Chondrocyte (in vitro differentiated cells): ENCODE measurements at places on chromosomes 3 and 15. TPM values are rescaled to one million over a fixed set of nuclear protein-coding genes. Genes with fewer than 3 reads are reported as not detected.

Gene GOLGA6L4
- total RNA-seq = 3.4 to 6.8 TPM (median 6.2 TPM) in 3 replicates

Gene UQCRC1
- total RNA-seq = 223 to 258 TPM (median 233 TPM) in 3 replicates

DNA sequence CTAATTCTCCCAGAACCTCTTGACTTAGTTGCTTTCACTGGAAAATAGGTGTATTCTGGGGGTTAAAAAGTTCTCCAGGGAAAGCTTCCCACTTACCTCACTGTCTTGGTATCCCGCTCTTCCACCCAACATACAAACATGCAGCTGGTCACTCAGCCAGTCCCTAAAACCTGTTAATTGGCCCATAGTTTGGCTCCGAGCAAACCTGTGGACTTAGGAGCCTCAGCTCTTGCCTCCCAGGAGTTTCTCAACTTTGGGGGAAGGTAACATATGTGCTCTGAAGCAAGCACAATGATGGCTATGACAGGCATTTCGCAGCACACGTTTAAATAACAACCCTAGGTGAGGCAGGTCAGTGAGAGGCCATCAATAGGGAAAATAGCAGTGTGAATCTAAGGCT, 25.8 kb upstream of the LRRFIP2 start:
- no peaks in the 10 kb centered on the region for H3K36me3 ChIP-seq
- peaks cover 21% of the 10 kb centered on the region for H3K4me1 ChIP-seq
- no peak for DNase-seq
- H3K27me3 ChIP-seq = no peaks in the 10 kb centered on the region
- H3K27ac ChIP-seq = no peak overlapping the region
- no peak overlapping the region for H3K4me3 ChIP-seq

- H3K27me3 ChIP-seq = peaks cover 6% of the 10 kb centered on the region
- peaks cover 22% of the 10 kb centered on the region for H3K4me1 ChIP-seq
- H3K27ac ChIP-seq = peak overlapping the region; percentile 63
- no peaks in the 10 kb centered on the region for H3K36me3 ChIP-seq
Observed at GRCh38 chr15:65940618-65940909, 71.3 kb downstream of the RAB11A start.

GRCh38 chr3:108420926-108421325, 89.5 kb downstream of the MYH15 start:
- no peaks in the 10 kb centered on the region for H3K27me3 ChIP-seq
- H3K27ac ChIP-seq = no peak overlapping the region
- H3K36me3 ChIP-seq = no peaks in the 10 kb centered on the region
- H3K4me1 ChIP-seq = no peaks in the 10 kb centered on the region

Gene LAMB2
- 824 to 1,096 TPM (median 1,075 TPM) in 3 replicates for total RNA-seq

GRCh38 chr3:183353421-183353820, 75.0 kb downstream of the MCF2L2 start:
- H3K27ac ChIP-seq = no peak overlapping the region
- H3K4me3 ChIP-seq = no peak overlapping the region
- H3K27me3 ChIP-seq = peaks cover 2% of the 10 kb centered on the region
- H3K36me3 ChIP-seq = no peaks in the 10 kb centered on the region

Gene RASL12
- 1.7 to 13.1 TPM (median 12.7 TPM) in 3 replicates for total RNA-seq

DNA sequence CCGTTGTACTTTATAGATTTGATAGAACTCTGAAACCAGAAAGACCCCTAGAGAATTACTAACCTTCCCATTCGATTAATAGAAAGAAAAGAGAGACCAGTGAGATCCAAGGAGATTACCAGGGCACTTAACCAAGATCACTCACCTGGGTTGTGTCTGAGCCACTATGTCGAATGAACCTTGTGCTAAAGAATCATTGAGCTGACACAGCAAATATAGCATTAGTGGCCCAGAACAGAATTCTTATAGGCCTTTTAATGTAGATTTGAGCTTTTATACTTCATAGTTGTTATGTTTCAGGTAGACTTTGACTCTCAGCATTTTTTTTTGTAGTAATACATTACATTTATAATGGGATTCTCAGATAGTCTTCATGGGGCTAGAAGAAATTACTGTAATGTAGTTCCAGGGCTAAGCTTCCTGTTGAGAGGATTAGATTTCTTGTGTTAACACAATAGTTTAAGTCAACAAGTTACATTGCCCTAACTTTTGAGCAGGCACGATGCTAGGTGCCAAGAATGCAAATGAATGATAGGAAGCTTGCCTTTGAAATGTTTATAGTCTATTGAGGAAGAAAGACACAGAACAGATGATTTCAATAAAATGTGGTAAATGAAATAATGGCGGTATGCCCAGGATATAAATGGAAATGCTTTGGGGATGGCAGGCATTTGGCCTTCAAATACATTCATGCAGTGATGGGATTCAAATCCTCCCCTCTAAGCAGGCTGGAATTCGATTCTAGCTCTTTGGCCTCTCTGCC, 24.4 kb upstream of the ABHD10 start:
- peaks cover 8% of the 10 kb centered on the region for H3K4me1 ChIP-seq
- DNase-seq = no peak
- H3K27me3 ChIP-seq = no peaks in the 10 kb centered on the region
- H3K36me3 ChIP-seq = peaks cover 34% of the 10 kb centered on the region
- H3K27ac ChIP-seq = no peak overlapping the region

- no peak overlapping the region for H3K27ac ChIP-seq
- H3K4me1 ChIP-seq = no peaks in the 10 kb centered on the region
- H3K4me3 ChIP-seq = no peak overlapping the region
- DNase-seq = no peak
- no peaks in the 10 kb centered on the region for H3K36me3 ChIP-seq
Observed at GRCh38 chr3:31219131-31219843, 313.4 kb upstream of the STT3B start.

Gene SLC22A13
- 0.62 to 2.9 TPM (median 0.97 TPM) in 3 replicates for total RNA-seq

Gene XPC
- total RNA-seq = 24.9 to 35.9 TPM (median 26.8 TPM) in 3 replicates

DNA sequence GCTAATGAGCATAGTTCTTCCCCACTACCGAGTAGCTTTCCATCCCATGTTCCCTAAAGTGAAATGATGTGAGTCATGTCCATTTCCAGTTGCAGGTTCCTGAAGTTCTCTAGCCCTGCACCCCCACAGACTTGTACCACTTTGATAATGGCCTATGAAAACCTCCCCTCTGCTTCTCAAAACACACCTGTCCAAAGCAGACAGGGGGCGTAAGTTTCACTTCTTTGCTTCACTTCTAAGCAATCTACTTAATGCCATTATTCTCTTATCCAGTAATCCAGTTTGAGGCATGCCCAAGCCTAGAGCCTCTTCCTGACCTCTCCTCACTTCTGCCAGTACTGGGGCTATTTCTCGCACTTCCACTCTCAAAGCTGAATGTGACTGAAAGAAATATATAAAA, 305.1 kb downstream of the IGSF11 start:
- no peaks in the 10 kb centered on the region for H3K36me3 ChIP-seq
- no peaks in the 10 kb centered on the region for H3K4me1 ChIP-seq
- H3K27ac ChIP-seq = no peak overlapping the region

Gene CTDSPL
- total RNA-seq = 29.6 to 43.5 TPM (median 41.5 TPM) in 3 replicates

DNA sequence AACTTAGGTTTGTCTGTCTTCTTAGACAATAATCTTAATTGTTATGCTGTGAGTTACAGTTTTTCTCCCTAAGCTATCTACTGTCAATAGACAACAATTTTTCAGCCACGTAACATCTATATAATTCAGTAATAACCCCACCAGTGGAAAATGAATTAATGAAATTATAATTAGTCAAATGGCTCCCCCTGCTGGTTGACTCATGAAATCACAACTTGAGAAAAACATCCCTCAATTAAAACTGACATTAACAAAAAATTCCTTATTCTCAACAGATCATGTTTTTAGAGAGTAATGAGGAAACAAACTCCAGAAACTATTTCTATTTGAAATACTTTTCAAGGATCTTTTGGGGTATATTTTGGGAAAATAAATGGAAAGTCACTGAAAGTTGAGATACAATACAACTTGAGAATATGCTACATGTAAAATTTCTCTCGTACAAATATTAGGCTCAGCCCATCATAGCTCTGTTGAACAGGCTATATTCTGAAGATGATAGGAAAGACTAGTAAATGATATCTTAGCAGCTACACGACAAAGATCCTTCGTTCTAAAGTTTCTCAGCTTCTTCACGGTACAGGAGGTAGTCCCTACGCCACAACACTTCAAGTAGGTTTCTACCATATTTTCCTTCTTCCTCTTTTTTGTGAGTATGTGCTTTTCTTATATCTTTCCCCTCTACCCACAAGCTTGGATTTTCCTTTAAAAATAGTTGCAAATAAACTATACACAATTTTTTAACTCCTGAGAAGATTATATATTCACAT, 20.7 kb downstream of the PPP1R2 start:
- H3K4me3 ChIP-seq = no peak overlapping the region
- no peak for DNase-seq
- peaks cover 4% of the 10 kb centered on the region for H3K4me1 ChIP-seq
- H3K27me3 ChIP-seq = no peaks in the 10 kb centered on the region
- H3K27ac ChIP-seq = no peak overlapping the region

Gene P2RY1
- 0.05 to 0.10 TPM in 2 of 3 replicates, not detected in the other for total RNA-seq

Gene FGF12
- 0.15 TPM in 1 of 3 replicates, not detected in the others for total RNA-seq

Gene C3orf70
- 10.2 to 27.7 TPM (median 25.6 TPM) in 3 replicates for total RNA-seq

Gene STAC
- 0.07 TPM in 1 of 3 replicates, not detected in the others for total RNA-seq

- no peaks in the 10 kb centered on the region for H3K36me3 ChIP-seq
- no peaks in the 10 kb centered on the region for H3K4me1 ChIP-seq
- DNase-seq = no peak
- no peaks in the 10 kb centered on the region for H3K27me3 ChIP-seq
Observed at GRCh38 chr15:40879609-40880008, 5.6 kb upstream of the RHOV start.

DNA sequence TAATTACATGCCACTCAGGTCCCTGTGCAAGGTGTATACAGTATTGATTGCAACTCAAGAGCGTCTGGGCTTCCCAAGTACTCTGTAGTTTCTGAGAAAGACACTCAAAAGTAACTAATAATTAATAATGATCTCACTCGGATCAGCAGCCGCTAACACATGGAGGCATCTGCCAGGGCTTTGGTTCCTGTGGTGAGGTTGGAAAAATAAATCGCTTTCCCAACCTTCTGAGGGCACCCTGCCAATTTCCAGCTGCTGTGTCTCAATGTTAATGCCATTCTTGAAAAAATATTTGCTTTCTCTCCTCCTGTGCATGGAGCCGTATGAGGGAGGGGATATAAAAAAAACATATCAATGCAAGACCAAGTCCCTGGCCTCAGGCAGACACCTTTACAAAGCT, 116.5 kb upstream of the SLC2A2 start:
- H3K4me3 ChIP-seq = no peak overlapping the region
- peak overlapping the region; percentile 86 for H3K27ac ChIP-seq
- peaks cover 35% of the 10 kb centered on the region for H3K4me1 ChIP-seq
- H3K27me3 ChIP-seq = no peaks in the 10 kb centered on the region
- H3K36me3 ChIP-seq = peaks cover 9% of the 10 kb centered on the region
- no peak for DNase-seq

Gene MINDY2
- 16.0 to 19.4 TPM (median 19.0 TPM) in 3 replicates for total RNA-seq

Gene AP3B2
- total RNA-seq = 0.80 to 0.97 TPM in 2 of 3 replicates, not detected in the other

- DNase-seq = no peak
- no peak overlapping the region for H3K27ac ChIP-seq
Observed at GRCh38 chr15:77747175-77748077, 114.7 kb upstream of the LINGO1 start.
